NCI-H1105 treated with DMSO at 0.1 percent for 48 hours (cell line): ENCODE measurements at places on chromosomes 12 and 14.

DNA sequence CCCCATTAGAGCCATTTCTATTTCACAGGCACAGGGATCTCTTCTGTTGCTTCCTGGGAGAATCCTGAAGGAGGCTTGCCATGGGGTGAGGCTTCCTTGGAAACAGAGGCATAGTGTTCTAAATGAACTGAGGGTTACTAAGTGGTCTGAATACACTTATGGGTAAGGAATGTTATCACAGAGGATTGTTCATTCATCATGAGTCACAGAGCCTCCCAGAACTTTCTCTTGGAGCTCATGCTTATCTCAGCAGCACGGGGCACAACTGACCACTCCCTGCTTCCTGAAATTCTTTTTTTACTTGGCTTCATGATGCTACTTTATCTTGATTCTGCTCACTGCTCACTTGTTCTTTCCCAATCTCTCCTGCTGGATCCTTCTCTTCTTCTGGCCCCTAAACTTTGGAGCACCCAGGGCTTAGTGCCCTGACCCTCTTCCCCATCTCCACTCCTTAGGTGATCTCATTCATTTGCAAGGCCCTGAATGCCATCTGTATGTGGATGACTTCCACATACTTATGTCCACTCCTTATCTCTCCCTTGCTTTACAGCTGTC lies 57.9 kb downstream of the ANO6 start:
- DNase-seq = no peak

GRCh38 chr12:110001596-110001995 lies 2.4 kb downstream of the ANKRD13A start:
- no peak for DNase-seq

DNA sequence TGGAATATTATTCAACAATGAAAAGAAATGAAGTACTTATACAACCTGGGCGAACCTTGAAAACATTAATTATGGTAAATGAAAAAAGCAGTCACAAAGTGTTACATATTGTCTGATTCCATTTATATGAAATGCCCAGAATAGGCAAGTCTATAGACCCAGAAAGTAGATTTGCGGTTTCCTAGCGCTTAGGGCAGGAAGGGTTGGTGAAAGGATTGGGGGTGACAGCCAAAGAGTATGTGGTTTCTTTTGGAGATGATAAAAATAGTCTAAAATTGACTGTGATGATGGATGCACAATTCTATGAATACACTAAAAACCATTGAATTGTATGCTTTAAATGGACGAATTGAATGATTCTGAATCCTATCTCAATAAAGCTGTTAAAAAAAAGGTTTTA lies 55.8 kb downstream of the RESF1 start:
- no peak for DNase-seq

- no peak for DNase-seq
Observed at GRCh38 chr14:73227812-73228781, 9.2 kb upstream of the PAPLN start.

GRCh38 chr12:75977590-75977951 lies 54.0 kb downstream of the PHLDA1 start:
- no peak for DNase-seq

GRCh38 chr14:101705733-101706508 lies 55.6 kb upstream of the PPP2R5C start:
- no peak for DNase-seq

DNA sequence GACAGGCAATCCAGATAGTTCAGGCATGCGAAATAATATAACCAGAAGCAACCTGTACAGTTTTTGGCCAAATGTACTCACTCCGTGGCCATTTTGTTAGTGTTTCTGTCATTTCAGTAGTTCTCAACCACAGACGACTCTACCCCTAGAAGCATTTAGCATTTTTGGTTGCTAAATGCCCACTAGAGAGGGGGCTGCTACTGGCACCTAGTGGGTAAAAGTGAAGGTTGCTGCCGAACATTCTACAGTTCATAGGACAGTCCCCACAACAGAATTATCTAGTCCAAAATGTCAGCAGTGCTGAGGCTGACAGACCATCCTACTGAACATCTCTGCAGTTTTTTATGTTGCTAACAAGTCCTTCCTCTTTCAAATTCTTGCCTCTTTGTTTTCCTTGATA lies 107.4 kb downstream of the TSHR start:
- DNase-seq = no peak

GRCh38 chr12:51683763-51684357 lies 92.8 kb downstream of the SCN8A start:
- no peak for DNase-seq

DNA sequence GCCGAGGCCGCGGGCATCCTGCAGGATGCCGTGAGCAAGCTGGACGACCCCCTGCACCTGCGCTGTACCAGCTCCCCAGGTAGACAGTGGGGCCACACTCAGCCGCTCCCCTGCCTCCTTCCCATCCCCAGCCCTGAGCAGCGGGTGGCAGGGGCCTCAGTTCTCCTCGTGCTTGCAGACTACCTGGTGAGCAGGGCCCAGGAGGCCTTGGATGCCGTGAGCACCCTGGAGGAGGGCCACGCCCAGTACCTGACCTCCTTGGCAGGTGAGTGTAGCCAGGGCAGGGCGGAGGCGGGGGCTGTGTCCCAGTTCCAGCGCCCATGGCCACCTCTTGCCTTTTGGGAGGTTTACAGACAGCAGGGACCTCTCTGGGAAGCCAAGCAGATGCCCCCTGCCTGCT lies 22.9 kb downstream of the HIP1R start:
- DNase-seq = no peak

- DNase-seq = no peak
Observed at GRCh38 chr12:3251691-3252090, 174.5 kb downstream of the TSPAN9 start.

DNA sequence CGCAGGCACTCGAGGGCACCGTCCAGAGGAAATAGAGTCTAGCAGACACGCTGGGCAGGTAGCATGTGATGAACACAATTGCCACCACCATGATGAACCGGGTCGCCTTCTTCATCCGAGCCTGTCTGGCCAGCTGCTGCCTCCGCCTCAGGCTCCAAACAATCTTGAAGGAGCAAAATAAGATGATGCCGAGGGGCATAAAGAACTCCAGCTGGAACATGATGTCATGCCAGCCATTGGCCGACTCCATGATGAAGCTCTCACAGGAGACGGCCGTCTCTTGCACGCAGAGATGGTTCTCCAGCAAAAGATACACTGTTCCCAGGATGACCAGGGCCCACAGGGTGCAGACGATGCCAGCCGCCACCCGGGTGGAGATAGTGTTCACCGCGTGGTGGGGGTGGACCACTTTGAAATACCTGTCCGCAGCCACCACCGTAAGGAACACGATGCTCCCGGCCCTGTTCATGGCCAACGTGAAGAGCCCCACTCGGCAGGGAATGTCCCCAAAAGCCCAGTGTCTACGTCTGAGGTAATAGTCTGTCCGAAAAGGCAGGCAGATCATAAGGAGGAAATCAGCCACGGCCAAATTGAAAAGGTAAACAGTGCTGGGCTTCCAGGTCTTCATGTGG lies 945 bp downstream of the HCAR1 start:
- no peak for DNase-seq

DNA sequence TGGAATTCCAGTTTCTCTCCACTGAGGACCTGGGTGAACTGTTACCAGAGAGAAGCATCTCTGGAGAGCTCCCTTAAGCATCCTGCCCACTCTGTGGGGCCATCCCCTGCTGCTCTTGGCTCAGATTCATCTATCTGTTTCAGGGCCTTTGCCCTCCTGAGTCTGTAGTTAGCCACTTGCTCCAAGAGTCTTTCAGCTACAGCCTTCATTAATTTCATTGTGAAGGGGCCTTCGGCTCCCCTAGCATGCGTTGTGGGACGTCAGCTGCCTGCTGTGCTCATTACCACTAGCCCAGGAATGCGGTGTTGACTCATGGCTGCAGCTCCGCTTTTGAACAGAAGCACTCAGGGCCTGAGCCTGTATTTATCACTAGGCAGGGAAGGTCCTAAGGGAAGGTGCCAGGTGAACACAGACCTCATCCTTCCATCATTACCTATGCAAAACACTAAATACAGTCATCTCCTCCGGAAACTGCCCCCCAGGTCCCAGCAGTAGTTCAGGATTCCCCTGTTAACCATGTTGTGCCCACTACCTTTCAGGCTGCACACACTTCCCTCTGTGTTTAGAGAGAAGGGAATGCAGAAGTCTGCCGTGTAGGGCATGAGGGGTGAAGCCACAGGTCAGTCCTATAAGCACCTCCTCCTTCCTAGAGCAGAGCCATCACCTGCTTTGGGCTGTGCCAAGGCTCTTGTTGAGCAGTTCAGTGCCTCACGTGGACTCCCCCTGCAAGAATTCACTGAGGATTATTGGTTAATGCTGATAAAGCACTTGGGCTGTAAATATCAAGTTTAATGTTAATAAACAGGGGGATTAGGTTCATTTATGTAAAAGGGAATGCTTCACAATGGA lies 191.4 kb downstream of the CACNA1C start:
- no peak for DNase-seq

DNA sequence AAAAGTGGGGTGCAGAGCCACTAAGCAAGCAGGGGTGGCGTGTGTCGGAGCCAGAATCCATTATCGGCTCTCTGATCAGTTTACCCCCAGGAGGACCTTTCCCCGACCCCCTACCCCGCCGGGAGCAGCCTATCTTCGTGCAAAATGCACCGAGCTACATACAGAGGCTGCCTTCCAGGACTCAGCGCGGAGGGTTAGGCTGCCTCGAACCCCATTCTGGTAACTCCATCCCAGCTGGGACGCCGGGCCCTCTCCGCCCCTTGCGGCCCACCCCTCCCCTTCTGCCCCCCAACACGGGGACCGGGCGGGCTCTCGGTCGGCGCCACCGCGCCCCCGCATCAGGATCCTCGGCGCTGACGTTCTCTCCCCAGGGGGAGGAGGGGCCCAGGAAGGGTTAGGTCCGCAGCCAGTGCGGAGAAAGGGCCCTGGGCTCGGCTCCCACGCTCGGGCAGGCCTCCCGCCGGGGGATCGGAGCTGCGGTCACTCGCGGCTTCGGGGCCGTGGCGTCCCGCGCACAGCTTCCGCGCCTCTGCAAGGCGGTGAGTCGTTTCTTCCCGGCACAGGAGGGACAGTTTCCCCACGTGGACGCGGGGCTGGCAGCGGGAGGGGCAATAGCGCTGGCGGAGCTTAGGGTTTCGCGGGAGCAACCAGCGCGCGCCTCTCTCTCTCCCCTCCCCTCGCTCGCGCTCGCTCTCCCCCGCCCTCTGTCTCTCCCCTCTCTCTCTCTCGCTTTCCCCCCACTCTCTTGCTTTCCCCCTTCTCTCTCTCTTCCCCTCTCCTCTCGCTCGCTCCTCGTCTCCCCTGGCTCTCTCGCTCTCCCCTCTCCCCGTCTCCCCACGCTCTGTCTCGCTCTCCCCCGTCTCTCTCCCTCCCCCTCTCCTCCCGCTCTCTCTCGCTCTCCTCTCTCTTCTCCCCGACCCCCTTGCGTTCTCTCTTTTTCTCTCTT lies 12.5 kb upstream of the MAP3K9 start:
- DNase-seq = peak; percentile 50

DNA sequence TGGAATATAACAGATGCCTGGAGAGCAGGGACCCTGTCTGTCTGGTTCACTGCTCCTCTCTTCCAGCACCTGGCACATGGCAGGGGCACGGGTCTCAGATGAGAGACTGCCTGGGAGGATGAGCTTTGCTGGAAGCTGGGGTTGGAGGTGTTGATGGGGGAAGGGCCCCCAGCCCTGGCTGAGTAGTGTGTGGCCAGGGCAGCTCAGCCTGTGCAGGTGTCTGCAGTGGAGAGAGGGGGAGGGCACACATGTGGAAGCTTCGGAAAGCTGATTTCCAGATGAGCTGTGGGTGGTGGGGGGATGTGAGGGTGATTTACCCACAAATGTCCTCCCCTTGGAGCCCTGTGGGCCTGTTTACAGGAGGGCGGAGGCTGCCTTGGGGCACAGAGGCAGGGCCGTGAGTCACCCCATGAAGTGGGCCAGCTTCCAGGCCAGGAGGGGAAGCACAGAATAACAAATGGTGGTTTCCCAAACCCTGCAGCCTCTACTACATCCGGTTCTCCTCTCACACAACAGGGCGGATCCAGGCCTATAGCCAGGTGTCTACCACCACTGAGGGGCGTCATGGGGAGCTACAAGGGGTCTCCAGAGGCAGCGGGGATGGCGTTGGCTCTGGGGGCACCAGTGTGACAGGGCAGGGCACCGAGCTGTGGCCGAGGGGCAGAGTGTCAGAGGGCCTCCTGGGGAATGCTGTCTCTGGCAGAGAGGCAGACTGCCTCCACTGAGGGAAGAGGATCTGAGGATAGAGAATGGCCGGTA lies 11.0 kb downstream of the KRT7 start:
- peak; percentile 8 for DNase-seq

GRCh38 chr14:101982621-101983020 lies 18.2 kb downstream of the DYNC1H1 start:
- DNase-seq = no peak

DNA sequence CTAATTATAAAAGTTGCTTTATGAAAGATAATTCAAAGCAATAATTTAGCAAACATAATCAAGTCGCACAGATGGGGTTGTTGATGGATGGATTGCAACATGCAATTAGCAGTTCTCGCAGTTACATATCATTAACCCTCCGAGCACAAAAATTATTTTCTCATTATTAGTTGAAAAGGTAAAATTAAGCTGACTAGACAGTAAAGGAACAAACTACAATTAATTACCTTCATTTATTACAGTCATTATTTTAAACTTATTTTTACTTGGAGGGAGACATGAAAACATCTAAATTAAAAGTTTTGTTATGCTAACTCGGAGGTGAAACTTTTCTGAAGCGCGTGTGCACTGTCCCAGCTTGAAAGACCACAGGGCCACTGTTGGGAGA lies 146.9 kb downstream of the PHETA1 start:
- DNase-seq = peak; percentile 33
